ENCODE measurements at places on chromosomes 1 and 21. TPM values are rescaled to one million over a fixed set of nuclear protein-coding genes. Genes with fewer than 3 reads are reported as not detected.

BARHL2 gene
- 1.4 TPM for total RNA-seq

LCA5L gene
- total RNA-seq: 1.2 TPM

KCND3 gene
- 40.8 TPM for total RNA-seq

LENEP gene
- 0.69 TPM for total RNA-seq

RNU1-1 gene
- total RNA-seq: under 0.01 TPM

NUDT4B gene
- 5.5 TPM for total RNA-seq

SPRR2E gene
- total RNA-seq: not detected

HCRTR1 gene
- total RNA-seq: 2.5 TPM

All from diencephalon (tissue), 1 donor.